ENCODE measurements at places on chromosomes 11 and 22. TPM values are rescaled to one million over a fixed set of nuclear protein-coding genes. Genes with fewer than 3 reads are reported as not detected.
A peak's percentile ranks its signal among the peaks of the same experiment; 100 is the strongest.

DNA sequence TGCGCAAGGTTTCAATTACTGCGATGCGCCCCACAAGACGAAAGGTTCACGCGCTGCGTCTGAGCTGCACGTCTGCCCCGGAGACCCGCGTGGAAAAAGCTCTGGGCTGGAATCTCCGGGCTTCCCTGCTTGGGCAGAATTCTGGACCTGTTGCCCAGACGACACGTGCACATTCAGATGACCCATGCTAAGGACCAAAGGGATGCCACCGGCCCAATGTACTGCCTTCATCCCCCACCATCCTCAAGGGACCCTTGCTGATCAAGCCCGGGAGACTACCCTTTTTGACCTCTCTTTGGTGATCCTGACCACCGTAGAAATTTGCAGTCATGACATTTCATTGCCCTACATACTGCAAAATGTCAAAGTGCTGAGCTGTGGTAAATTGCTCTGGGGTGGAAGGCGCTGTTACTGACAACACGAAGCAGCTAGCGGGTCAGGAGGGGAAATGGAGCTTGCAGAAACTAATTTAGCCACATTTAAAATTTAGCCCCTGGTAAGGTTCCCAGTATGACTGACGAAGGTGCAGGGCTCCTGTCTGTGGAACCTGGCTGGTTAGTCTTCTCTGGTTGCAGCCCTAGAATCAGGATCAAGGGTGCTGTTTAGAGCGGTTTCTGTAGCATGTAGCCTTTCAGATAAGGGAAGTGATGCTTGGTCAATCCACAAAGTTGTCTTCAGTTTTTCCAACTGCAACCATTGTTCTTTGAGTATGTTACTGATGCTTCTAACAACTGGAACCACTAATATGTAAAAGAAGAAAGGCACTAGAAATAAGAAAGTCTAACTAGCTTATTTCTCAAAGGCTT is 81.9 kb downstream of the PRR5L start:
- no peak for DNase-seq

- DNase-seq, result peak; percentile 36
These were observed 3.3 kb downstream of the PCF11 start for GRCh38 chr11:83159902-83160865.

DNA sequence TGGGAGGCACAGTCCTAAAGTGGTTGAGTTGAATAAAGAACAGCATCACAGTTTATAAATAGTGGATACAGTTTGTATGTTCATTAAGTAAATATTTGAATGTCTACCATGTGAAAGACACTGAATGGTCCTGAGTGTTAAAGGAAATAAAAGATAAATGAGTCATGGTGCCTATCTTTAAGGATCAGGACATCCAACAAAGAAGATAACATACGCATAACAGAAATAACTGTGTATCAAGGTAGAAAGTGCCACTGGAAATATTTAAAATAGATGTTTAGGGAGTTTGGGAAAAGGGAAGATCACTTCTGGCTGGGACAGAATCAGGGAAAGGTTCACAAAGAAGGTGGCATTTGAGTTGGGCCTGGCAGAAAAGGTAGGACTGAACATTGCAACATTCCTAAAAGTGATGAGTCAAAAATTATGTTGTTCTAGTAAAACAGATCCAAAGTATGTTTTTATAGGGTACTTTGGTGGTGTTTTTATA is 41.5 kb downstream of the CSTPP1 start:
- DNase-seq, result peak; percentile 32

- no peak for DNase-seq
These were observed 14.4 kb downstream of the SCARF2 start for GRCh38 chr22:20423008-20423905.

DNA sequence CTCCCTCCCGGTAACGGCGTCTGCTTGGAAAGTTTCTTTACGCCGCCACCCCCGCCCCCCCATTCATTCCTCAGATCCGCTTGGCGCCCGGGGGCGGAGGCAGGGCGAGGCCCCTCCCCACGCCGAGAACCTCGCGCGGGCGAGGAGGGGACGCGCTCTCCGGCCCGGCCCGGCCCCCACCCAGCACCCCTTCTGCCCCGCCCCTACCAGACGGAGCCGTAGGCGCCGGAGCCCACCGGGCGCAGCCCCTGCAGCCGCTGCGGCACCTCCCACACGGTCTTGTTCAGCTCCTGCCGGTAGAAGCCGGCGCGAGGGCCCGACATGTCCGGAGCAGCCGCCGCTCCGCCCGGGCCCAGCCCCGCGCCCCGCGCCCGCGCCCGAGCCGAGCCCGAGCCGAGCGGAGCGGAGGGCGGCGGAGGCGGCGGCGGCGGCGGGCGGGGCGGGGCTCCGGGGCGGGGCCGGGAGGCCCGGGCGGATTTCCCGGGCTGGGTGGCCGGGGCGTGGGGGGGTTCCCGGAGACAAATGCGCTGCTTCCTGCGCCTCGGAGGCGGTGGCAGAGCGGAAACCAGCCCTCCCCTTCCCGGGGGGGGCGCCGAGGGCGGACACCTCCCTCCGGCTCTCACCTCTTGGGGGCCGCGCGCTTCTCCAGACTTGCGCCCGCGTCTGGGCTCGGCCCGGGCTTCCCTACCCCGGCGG is at the start of gene MAPK11:
Gene MAPK11, minus strand, starts transcription at position 411 of the 696 bp plus-strand sequence. Its CDS starts 88 bp downstream, at position 323.
- peak; percentile 52 for DNase-seq

- DNase-seq, result no peak
These were observed 11.8 kb downstream of the CELSR1 start for GRCh38 chr22:46525389-46526243.

- no peak for DNase-seq
These were observed 32.3 kb upstream of the CYP2D6 start for GRCh38 chr22:42162728-42163489.

DNA sequence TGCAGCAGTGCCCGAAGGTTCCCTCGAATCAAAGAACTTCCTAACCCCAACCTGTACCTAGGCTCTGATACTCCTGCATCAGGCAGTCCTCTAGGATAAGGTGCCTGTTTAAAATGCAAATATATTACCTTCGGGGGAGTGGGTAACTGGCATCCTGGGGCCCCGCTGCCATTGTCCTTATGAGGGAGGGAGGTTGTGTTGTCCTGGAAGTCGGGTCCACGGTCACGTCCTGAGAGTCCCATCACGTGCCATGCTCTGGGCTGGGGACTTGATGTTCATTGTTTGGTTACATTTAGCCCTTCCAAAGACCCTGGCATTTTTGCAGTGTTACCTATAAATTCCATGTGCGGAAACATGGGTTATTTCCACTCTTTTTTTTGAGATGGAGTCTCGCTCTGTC is 67.6 kb downstream of the PARVB start:
- no peak for DNase-seq

- no peak for DNase-seq
These were observed 1529.2 kb upstream of the TENM4 start for GRCh38 chr11:80970037-80970436.

- DNase-seq, result no peak
These were observed 299.1 kb downstream of the KIRREL3 start for GRCh38 chr11:126701520-126701897.

GRCh38 chr11:123594921-123595320 is 59.5 kb downstream of the SCN3B start:
- DNase-seq, result no peak

DNA sequence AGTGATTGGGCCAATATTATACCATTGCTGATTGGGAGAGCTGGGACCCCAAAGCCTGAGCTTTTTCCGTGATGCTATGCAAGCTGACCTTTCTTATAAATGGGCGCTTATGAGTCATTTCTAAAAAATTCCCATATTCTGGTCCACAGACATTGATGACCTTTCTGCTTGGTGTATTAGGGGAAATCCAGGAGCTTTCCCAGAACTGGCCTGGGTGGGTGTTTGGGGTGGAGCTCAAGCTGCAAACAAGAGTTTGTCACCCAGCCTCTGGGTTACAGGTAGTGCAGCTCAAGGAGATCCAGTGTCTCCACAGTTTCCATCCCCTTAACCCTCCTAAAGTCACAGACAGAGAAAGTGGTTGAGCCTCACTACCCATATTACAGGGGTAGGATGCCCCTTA is 67.7 kb downstream of the CCDC81 start:
- peak; percentile 15 for DNase-seq

CACNA1I gene
- not detected for total RNA-seq

MMP3 gene
- total RNA-seq, result 19.5 TPM

MMP1 gene
- total RNA-seq, result 7.9 TPM

GLYATL2 gene
- 0.10 TPM for total RNA-seq

OR51B4 gene
- total RNA-seq, result 21.5 TPM

LAYN gene
- total RNA-seq, result 59.2 TPM

KCNJ1 gene
- not detected for total RNA-seq
